ENCODE measurements at places on chromosomes 13 and 19.

DNA sequence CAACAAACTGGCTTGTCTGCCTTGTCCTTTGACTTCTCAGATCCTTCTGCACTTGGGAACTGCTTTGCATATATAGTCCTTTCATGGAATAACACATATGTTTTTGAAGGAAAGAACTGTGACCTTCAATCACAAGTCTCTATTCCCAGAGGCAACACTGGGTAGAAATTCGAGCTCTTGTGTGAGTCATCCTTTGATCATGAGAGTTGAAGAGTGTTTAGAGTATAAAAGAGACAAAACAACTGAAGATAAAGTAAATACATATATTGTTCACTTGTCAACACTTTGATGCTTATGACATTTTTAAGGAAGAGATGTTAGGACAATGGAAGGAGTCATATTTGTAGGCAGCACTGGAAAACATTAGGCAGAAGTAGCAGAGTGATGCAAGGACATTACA is 5.2 kb upstream of the OR7A5 start:
- no peak for DNase-seq

DNA sequence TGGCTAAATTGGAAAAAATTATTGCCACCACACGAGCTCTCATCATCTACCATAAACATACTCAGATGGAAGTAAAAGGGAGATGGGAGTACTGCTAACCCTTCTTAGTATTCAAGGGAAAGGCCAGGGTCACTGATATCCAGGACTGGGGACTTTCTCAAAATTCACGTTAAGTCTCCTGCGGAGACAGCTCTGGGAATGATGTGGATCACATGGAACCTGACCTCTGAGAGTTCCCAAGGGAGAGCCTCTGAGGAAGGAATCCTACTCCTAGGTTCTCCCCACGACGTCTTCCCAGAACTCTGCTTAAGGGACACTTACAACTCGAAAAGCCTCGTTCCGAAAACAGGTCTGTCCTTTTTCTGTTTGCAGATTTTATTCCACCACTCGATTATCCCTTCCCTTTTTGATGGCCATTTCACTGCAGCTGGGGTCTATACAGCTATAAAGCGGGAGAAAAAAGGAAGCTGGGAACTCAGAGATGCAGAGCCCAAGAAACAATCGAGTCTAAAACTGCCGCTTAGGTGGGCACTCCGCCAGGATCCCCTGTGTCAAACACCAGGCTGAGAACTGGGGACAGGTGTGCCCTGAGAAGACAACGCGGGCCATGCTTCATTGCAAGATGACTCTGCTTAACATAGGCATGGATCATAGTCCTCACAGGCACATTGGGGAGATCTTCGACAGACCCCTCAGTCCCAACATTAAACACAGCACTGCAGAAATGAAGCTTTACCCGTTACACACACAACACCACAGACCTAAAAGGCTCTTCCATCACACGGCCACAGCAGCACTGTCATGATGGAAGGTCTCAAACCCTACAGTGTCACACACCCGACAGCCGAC is 823 bp upstream of the ZNF567 start:
- DNase-seq: no peak

GRCh38 chr19:16678498-16678897 is 17.6 kb downstream of the TMEM38A start:
- no peak for DNase-seq

- DNase-seq: no peak
These were observed 28.5 kb upstream of the PARP4 start for GRCh38 chr13:24541127-24541475.

- no peak for DNase-seq
These were observed 1.8 kb downstream of the LIN37 start for GRCh38 chr19:35750167-35750566.

DNA sequence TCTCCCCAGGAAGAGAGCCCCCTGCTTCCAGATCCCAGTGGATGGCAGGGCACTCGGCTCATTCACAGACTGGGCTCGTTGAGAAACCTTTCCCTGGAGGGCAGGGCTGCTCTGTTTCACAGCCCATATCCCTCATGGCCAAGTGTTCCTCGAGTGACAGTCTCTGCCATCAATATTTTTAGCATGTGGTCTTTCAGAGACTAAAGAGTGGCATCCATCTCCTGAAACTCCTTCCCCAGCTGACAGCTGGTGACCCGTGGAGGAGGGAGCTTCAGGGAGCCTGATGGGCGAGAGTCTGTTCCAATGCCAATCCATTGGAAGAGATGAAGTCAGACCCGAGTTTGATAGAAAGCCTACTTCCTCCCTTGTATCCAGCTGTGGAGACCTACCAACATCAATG is 30.7 kb upstream of the ALOX5AP start:
- no peak for DNase-seq

GRCh38 chr13:66033924-66034323 is 1196.2 kb downstream of the PCDH9 start:
- no peak for DNase-seq

- DNase-seq: no peak
These were observed 30.6 kb downstream of the TMEM161A start for GRCh38 chr19:19107654-19108053.

DNA sequence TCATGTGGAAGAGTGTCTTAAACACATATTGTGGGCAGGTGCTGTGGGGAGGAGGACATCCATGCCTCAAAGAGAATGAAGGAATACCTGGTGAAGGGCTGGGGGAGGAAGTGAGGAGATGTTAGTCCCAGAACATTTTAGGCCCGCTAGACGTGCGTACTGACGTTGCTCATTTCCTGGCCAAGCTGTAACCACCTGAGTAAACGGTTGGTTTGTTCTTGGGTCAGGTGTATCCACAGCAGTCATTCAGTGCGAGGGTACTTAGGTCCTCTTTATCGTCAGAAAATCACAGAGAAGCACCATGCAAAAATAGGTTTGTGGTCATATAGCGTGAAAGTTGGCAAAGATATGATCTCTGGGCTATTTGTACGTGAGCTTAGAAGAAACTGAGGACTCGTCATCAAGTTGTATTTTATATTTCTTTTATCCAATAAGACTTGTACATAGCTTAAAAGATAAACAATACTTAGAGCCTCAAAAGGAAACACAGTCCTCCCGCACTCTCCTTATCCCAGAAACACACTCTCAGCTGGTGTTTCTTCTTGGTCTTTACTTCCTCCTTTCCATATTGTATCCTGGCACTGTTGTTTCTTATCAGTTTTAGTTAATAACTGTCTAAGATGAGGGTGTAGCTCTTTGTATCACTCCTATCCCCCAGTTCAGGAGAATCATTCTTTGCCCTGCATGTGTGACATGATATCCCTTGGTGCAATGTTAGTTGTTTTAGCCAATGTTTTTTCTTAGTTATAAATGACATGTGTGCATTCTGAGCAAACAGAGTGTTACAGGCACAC is 52.0 kb downstream of the ARHGEF7 start:
- no peak for DNase-seq

GRCh38 chr13:27192973-27193372 is 21.4 kb upstream of the USP12 start:
- DNase-seq: no peak

DNA sequence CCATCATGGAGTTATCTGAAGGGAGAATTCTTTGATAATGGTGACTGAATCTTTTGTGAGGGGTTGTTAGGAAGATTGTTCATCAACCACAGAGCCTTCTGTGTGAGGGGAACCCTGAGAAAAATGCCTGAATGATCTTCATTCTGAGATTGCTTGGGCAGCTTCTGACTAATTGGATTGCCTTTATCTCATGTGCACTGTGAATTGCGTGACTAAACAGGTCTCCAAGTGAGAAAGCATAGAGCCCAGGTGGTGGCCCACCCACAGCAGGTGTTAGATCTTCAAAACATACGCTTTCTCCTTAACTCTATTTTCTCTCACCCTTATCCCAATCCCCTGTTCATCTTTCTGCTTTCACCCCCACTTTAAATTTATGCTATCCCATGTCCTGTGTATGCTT is 58.3 kb downstream of the DOCK9 start:
- DNase-seq: no peak

- DNase-seq: no peak
These were observed 725.2 kb upstream of the SLITRK1 start for GRCh38 chr13:84607261-84608013.

- no peak for DNase-seq
These were observed 198.2 kb downstream of the KLF12 start for GRCh38 chr13:73935991-73936390.

DNA sequence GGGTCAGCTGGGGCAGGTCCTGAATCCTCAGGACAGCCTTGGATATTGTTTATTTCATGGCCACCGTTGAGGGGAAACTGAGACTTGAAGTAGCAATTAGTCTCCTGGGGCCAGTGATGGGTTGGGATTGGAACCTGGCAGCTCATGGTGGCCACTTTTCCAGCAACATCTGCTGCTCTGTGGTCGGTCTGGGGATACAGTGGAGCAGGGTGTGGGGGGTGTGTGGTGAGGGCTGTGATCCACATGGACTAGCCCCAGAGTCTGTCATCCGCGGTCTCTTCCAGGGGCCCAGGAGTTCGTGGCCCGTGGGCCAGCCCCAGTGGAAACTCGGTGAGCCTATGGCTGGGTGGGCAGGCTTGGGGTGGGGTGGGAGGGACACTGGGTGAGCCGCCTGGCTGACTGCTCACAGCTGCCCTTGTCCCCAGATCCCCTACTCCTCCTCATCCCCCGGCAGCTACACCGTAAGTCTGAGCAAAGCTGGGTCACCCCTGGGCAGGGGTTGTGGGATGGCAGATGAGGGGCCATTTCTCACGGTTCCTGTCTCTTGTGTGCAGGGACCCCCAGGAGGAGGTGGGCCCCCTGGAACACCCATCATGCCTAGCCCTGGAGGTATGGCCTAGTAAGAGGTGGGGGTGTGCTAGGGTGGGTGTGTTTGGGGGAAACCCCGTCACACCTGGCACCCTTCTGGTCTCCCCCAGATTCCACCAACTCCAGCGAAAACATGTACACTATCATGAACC is 5.5 kb downstream of the ISYNA1 start:
- no peak for DNase-seq

- DNase-seq: no peak
These were observed 441.6 kb downstream of the TDRD3 start for GRCh38 chr13:60838581-60838980.

GRCh38 chr19:46404055-46404752 is 9.2 kb downstream of the CCDC8 start:
- no peak for DNase-seq

- no peak for DNase-seq
These were observed 61.0 kb upstream of the RAP2A start for GRCh38 chr13:97372936-97373335.

- no peak for DNase-seq
These were observed 19.8 kb downstream of the ZNF586 start for GRCh38 chr19:57789288-57789687.

DNA sequence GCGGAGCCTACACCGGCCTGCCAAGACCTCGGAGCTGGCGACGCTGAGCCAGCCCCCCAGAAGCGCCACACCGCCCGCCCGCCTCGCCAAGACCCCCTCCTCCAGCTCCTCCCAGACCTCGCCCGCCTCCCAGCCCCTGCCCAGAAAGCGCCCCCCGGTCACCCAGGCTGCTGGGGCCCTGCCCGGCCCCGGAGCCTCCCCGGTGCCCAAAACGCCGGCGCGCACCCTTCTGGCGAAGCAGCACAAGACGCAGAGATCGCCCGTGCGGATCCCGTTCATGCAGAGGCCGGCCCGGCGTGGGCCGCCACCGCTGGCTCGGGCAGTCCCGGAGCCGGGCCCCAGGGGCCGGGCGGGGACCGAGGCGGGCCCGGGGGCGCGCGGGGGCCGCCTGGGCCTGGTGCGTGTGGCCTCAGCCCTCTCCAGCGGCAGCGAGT is 10.2 kb downstream of the C19orf25 start:
- no peak for DNase-seq

DNA sequence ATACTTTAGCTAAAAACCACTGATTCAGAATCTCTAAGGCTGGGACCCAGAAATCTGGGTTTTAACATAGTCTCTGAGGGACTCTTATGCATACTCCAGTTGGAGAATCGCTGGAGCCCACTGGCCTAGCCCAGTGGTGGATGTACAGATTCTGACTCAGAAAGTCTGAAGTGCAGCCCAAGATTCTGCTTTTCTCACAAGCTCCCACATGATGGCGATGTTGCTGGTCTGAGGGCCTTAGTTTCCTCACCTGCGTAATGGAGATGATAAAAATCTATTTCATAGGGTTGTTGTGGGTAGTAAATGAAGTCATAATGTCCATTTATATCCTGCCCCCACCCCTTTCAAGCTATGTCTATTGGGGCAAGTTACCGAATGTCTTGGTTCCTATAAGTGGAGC is 7.7 kb upstream of the CDADC1 start:
- no peak for DNase-seq

DNA sequence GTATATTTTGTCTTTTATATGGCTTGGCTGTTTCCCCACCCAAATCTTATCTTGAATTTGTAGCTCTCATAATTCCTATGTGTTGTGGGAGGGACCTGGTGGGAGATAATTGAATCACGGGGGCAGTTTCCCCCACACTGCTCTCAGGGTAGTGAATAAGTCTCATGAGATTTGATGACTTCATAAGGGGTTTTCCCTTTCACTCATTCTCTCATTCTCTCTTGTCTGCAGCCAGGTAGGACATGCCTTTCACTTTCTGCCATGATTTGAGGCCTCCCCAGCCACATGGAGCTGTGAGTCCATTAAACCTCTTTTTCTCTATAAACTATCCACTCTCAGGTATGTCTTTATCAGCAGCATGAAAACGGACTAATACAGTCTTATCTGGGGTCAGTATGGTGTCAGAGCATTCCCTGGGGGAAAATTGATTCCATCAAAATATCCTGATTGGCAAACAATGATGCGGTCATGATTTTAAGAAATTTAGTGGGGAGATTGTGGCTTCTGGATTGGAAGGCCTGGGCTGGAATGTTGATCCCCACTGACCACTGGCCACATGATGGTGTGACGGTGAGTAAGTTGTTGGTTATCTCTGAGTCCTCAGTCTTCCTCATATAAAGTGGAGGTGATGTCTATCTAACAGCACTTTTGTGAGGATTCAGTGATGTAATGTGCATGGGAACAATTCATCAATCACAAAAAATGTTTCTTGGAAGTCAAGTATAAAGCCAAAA is 27.5 kb upstream of the ANKRD10 start:
- no peak for DNase-seq

DNA sequence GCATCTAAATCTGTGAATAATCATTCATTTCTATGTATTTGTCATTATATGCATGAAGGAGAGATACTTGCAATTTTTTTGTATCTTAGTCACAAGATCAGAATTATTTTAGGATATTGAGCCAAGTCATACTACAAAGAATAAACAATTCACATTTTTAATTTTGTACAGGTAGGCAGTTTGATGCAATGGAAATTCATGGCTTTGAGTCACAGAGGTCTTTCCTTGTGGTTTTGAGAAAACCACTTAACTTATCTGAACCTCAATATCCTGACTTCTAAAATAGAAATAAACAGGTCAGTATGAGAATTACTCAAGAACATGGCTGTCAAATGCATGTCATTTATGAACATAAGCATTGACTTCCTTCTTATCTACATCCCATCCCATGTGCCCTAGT is 221.4 kb upstream of the SLC10A2 start:
- DNase-seq: no peak

Measured in stimulated activated CD8-positive, alpha-beta memory T cell treated with anti-CD3 and anti-CD28 coated beads, Interleukin-4, amount 100 ng/mL, for 1 hour (primary cell).